ENCODE measurements at places on chromosomes 2 and 18.

DNA sequence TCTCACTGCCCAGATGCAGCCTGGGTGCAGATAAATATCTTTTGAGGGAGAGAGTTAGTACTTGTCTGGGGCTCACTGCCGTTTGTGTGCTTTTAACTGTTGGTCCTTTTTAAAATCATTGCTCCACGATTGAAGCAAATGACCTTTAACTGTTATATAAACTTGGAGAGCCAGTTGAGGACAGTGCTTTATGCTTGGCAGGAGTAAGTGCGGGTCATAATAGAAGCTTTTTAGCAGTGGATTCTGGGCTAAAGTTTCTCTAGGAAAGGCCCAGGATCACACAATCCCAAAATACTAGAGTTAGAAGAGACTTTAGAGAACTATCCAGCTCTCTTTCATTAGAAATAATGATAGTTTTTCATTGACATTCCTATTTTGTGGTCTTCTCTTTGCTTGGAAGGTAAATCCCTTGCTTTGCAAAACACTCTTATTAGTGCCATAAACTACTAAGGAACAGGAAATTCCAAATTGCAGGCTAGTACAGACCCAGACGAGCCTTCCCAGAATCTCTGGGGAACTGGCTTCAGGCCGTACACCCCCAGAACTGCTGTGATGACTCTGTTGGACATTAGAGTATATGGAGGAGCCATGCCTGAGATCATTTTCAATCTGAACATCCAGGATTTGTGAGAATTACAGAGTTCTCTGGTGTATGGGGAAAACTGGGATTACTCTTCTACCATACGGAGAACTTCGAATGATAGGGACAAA is 19.1 kb downstream of the LIMS1 start:
- DNase-seq = no peak

DNA sequence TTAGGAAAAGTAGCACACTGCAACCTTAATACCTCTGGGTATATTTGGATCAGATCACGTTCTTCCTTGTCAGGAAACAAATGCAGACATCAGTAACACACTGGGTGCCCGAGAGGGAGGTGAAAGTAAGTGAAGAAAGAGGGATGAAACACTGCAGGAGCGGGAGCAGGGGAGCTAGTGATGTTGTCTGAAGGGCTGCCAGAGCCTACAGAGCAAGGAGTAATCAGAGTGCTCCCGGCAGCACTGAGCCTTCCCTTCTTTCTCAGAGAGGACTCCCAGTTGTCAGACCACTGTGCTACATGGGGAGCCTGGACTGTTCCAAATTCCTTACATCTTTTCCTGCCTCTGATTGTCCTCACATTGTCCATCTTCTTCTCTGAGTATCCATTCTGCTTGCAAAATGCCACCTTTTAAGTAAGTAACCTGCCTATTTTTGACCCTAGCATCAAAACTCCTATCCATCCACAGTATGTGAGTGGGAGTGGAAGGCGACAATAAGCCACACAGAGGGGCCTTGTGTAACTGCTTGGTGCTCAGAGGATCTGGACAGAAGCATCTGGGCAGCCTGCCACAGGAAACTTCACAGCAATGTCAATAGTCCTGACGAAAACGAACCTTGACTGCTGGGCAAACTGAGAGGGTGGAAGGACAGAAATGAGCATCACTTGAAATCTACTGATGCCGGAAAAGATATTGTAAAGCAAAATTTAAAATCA is 10.8 kb upstream of the NAB1 start:
- DNase-seq = peak; percentile 21

GRCh38 chr2:230762317-230762896 is 49.8 kb downstream of the CAB39 start:
- DNase-seq = no peak

DNA sequence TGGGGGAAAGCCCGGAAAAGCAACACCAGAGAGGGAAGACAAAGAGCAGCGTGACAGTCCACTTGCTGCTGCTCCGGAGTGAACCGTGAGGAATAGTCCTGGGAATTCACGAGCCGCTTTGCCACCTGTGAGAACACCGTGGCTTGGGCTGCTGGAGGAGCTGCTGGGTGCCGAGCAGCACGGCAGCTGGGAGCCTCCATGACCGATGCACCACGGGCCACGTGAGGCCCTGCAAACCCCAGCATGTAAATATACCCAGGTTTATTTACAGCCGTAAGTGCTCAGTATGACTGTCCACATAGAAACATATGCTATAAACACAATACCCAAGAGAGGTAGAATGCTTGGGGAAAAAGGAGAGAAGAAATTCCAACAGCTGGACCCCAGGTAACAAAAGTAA is 65.1 kb downstream of the SMIM21 start:
- no peak for DNase-seq

GRCh38 chr2:10222-10875 is 36.0 kb downstream of the FAM110C start:
- DNase-seq = no peak

DNA sequence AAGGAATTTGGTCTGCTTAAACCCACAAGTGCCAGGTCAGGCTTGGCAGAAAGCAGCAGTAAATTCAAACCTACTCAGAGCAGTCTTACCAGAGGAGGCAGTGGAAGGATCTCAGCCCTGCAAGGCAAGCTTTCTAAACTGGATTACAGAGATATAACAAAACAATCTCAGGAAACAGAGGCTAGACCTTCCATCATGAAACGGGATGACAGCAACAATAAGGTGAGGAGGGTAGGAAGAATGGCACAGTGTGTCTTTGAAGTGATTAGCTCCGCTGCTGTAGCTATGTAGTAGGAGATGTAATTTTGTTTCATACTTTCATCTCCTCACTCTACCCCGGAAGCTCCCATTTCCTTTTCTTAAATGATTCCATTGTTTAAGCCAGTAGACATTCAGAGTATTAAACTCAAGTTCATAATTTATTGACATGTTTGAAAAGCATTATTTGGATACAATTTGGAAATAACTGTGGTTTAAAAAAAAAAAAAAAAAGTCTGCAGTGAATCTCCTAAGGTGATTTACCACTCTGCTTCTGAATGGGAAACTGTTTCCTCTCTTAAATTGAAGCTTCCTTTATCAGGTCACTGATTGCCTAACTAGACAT is 29.4 kb upstream of the DYSF start:
- DNase-seq = no peak

GRCh38 chr18:13264091-13265007 is 45.8 kb downstream of the LDLRAD4 start:
- peak; percentile 65 for DNase-seq

DNA sequence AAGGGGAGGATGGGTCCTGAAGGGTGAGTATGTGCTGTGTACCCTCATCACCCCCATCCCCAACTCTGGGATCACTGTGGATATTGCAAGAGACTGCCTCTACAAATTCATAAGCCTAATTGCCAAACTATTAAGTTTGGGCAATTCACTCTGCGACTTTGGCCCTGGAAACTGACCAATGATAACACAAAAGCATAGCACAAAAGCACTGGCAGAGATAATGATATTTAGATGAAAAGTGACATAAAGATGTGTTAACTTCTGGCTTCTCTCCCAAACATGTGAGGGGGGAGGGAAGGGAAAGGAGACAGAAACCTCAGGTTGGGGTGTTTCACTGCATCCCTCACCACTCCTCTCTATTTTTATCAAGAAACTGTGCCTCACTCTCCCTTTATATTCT is 150.3 kb downstream of the SATB2 start:
- DNase-seq = no peak

DNA sequence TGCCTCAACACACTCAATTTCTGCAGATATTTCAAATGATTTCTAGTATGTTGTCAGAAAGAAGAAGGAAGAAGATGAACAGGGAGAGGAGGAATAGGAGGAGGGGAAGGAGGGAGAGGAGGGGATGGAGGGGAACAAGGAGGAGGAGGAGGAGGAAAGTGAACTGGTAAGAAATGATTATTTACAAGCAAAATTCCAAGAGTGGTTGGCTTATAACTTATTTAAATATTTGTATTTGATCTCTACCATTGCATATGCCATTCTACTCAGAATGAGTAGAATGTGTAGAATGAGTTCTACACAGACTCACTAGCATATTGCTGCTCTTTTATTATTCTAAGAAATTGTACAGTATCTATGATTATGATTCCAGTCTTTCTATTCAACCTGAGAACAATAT is 866.2 kb upstream of the DDX18 start:
- DNase-seq = no peak

GRCh38 chr2:100320547-100321178 is 1.6 kb downstream of the LONRF2 start:
- no peak for DNase-seq

- no peak for DNase-seq
Measured at GRCh38 chr18:23568281-23569138, 17.8 kb downstream of the NPC1 start.

- no peak for DNase-seq
Measured at GRCh38 chr2:111222204-111222866, 101.6 kb downstream of the BCL2L11 start.

DNA sequence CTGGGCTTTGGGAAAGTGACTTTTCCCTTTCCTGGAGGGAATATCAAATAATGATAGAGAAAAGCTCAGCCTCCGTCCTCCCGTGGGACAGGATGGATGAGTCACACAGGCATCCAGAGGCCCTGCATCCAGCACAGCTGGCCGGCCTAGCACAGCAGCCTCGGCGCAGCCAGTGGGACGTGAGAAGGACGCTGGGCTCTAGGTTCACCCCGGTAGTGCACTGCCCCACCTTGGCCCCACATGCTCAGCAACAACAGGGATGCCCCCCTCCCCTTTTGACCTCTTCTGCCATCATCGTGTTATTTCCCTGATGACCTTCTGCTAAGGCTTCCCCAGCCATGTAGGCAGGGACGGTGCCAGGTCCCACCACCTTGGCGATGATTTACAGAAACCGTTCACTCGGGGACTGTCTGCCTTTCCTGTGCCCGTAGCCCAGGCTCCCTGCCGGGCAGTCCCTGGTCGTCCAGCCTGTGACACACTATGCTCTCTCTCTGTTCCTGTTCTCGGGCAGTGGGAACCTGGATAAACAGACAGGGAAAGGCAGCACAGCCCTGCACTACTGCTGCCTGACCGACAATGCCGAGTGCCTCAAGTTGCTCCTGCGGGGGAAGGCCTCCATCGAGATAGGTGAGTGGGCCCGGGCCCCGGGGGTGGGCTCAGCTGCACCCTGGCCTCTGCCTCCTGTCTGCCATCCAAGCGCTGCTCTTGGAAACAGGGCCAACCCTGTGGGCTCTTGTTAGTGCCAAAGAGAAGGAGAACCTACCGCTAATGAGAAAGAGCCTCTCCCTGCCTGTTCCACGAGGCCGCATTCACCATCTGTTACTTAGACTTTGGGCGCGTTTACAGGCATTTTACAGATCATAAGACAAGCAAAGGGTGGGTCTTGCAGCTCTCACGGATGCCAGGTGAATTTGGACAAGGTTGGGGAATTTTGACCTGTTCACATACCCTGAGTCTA is 44.6 kb downstream of the ITGB1BP1 start:
- DNase-seq = peak; percentile 81

GRCh38 chr18:74128159-74128558 is 19.5 kb downstream of the FBXO15 start:
- no peak for DNase-seq

- DNase-seq = no peak
Measured at GRCh38 chr2:15009681-15010080, 377.2 kb downstream of the LRATD1 start.

GRCh38 chr2:99697811-99698568 is 208.2 kb upstream of the REV1 start:
- DNase-seq = no peak

DNA sequence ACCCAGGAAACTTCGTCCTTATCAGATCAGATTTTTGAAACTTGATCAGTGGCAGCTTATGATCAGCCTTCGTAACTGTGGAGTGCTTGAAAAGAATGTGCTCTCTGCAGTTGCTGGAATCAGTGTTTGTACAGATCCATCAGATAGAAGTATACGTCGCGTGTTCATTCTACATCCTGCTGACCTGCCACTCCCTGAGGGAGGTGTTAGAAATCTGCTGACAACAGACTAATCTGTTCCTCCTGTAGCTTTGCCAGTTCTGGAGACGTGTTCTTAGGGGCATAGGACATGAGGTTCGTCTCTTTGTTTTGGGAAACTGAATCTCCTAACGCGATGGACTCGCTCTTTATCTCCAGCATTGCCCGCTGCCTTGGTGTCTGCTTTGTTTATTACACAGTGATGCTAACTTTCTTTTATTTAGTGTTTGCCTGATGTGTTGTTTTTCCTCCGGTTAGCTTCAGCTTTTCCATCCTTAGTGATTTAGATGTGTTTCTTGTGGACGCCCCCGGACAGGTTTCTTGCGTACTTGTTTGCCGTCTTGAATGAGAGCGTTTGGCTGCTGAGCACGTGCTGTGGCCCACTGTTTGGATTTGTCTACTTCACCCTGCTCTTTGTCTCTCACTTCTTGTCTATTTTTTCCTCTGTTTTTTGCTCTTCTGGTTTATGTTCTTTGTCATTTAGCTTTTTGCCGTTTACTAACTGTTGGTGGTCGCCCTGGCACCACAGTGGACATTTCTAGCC is 17.4 kb upstream of the GAL3ST2 start:
- no peak for DNase-seq

DNA sequence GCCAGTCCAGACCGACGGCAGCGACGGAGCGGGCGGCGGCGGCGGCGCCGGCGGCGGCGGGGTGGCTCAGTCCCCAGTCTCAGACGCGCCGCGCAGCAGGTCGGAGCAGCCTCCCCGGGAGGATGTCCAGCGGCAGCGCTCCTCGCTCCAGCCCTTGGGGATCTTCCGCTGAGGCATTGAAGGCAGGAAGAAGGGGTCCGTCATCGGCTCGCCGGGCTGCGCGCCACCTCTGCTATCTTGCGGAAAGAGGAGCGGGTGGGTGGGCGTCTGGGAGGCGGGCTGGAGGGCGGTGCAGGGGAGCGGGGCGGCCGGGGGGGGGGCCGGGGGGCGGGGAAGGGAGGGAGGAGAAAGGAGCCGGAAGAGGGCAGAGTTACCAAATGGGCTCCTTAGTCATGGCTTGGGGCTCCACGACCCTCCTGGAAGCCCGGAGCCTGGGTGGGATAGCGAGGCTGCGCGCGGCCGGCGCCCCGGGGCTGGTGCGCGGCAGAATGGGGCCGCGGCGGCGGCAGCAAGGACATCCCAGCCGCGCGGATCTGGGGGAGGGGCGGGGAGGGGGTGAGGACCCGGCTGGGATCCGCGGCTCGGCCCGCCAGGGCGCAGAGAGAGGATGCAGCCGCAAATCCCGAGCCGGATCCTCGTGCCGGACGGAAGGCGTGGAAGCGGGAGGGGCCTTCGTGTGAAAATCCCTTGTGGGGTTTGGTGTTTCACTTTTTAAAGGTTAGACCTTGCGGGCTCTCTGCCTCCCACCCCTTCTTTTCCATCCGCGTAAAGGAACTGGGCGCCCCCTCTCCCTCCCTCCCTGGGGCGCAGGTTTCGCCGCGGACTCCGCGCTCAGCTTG is at the start of gene NETO1:
Gene NETO1 (minus strand): TSS at position 242 of the 839 bp plus-strand sequence. CDS start 696 bp downstream, outside the sequence.
- DNase-seq = no peak

- DNase-seq = no peak
Measured at GRCh38 chr2:150610670-150611279, 123.3 kb upstream of the RND3 start.

DNA sequence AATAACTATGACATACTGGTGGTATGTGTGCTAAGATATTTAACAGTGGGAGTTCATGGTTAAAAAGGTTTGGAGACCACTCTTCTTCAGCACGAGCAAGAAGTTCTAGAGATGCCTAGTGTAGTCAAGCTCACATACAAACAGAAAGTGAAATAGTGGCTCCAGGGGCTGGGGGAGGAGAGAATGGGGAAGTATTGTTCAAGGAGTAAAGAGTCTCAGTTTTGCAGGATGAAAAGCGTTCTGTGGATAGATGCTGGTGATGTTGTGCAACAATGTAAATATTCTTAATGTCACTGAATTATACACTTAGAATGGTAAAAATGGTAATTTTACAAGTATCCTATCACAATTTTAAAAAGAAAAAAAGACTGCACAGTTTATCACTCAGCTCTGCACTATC is 29.0 kb upstream of the EPAS1 start:
- DNase-seq = no peak

GRCh38 chr2:240304746-240305161 is 130.7 kb upstream of the GPC1 start:
- DNase-seq = no peak
